ENCODE measurements at places on chromosomes 16 and 17.

DNA sequence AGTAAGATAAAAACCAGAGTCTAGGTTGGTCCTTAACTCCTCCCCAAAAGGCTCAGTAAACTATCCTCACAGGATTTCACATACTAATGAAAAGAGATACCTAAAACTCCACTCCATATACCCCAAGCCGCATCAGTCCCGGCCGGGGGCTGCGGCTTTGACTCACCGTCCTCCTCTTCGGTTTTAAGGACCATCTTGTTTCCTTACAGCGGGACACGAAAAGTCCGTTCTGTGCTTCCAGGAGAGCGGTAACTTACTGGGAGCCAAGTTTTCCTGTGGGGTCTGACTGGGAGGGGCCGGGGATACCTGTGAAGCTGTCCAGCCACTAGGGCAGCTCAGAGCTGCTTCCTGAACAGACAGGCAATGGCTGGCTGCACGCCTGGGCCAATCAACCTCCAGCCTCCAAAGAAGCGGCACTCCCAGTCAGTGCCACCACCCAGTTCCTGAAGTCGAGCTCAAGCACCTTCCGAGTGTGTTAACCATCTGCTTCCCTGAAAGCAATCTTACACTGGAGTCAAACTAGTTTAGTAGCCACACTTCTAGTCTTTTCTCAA is 45.5 kb downstream of the CYTH1 start:
- DNase-seq = no peak

GRCh38 chr16:17518441-17518840 is 47.7 kb upstream of the XYLT1 start:
- DNase-seq = no peak

- no peak for DNase-seq
Observed at GRCh38 chr16:75494184-75494583, 1.1 kb downstream of the CHST6 start.

DNA sequence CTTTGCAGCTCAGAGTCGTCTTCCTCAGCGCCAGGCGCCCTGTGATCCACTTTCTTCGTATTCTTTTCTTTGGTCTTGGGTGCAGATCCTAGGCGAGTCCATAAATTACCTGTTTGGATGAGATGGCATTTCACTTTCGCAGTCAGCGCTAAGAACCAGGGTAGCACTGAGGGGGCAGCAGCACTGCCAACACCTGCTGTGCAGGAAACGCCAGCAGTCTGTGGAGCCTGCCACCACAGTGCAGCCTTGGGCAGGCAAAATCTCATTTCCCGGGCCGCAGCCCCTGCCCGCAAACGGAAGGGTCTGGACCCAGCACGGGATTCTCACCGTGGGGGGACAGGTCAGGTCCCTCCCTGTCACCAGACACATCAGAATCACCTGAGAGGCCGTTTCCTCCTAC is 12.2 kb upstream of the ITGAE start:
- DNase-seq = no peak

DNA sequence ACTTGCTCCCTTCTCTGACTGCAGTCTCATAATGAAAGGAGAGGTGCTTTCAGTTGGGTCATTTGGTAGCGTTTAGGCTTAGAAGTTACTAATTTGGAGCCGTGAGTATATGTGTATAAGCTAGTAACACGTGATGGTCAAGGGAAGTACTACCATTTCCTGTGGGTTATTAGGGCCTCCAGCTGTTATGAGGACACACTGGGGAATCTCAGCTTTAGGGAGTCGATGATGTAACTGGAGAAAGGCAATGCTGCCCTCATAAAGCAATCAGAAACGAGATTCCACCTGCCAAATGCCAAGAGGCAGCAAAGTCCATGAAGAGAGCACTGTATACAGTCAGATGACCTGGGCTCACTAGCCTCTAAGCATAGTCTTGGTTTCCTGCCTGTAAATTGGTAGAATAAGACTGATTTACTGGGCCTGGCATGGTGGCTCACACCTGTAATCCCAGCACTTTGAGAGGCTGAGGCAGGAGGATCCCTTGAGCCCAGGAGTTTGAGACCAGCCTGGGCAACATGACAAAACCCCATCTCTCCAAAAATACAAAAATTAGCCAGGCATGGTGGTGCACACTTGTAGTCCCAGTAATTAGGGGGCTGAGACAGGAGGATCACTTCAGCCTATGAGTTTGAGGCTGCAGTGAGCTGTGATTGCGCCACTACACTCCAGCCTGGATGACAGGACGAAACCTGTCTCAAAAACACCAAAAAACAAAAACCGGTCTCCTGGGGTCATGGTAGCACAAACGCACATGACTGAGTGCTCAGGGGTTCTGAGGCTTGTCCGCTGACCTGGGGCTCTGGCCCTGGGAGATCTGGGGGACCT is 53.0 kb downstream of the SF3B3 start:
- DNase-seq = no peak

GRCh38 chr17:63641692-63642448 is 19.7 kb downstream of the MAP3K3 start:
- no peak for DNase-seq

- no peak for DNase-seq
Observed at GRCh38 chr17:78785663-78786057, 3.6 kb upstream of the CYTH1 start.

DNA sequence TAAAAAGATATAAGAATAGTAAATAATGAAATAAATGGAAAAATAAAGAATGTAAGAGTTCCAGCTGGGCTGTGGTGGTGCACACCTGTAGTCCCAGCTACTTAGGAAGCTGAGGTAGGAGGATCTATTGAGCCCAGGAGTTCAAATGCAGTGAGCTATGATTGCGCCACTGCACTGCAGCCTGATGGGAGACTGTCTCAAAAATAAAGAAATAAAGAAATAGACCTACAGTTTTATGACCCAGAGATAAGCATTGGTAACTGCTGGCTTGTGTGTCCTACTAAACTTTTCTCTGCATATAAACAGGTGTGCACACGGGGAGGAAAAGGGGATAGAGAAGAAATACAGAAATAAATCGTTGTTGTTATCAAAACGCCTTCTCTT is 7.8 kb upstream of the PDP2 start:
- no peak for DNase-seq

DNA sequence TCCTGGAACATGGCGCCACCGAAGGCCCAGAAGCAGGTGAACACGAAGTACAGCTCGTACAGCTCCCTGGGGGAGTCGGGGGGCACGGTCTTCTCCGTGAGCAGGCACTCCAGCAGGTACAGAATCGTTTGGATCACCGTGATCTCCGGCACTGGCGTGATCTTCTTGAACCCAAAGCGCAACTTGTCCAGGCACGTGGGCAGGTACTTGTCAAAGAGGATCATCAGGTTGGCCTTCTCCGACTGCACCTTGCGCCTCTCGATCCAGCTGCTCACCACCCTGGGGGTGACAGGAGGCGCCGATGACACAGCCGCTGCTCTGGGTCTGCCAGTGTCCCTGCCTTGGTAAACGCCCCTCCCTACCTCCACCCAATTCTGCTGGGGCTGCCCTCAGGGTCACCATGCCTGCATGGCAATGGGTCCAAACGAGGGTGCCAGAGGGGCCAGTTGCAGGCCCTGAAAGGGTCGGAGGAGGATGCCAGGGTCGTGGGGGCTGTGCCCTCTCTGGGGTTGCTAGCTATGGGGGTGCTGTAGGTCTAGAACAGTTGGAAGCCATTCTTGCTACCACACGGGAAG is 90.9 kb downstream of the DNAH17 start:
- no peak for DNase-seq

DNA sequence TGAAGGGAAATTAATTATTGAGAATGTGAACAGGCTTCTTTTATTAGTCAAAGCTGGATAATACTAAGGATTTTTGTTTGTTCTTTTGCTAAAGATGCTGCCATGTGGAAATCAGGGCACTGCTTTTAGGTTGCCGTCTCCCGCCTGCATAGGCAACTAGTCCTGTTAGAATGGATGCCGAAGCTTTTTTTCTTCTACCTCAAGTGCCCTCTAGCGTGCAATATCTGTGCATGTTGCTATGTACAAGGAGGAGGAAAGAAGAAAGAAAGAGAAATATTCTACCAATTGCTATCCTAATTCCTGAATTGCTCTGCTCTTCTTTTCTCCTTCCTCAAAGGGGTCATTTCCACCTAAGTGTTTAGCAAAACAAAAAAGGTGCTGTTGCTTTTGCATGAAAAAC is 5.2 kb upstream of the CDH8 start:
- DNase-seq = no peak

DNA sequence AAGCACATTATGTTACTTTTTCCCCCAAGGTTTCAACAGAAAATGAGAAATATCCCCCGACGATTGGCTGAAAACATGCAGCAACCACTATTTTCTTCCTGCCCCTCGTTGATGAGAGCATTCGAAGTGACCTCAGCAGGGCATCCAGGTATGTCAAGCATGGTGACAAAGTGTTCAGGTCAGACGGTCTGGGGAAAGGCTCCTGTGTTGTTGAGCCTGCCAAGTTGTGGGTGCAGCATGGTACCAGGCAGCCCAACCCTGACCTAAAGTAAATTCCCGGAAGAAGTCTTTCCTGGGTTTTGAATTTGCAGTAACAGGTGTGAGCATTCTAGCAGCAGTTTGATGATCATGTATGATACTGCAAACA is 51.7 kb upstream of the SEC14L1 start:
- DNase-seq = no peak

DNA sequence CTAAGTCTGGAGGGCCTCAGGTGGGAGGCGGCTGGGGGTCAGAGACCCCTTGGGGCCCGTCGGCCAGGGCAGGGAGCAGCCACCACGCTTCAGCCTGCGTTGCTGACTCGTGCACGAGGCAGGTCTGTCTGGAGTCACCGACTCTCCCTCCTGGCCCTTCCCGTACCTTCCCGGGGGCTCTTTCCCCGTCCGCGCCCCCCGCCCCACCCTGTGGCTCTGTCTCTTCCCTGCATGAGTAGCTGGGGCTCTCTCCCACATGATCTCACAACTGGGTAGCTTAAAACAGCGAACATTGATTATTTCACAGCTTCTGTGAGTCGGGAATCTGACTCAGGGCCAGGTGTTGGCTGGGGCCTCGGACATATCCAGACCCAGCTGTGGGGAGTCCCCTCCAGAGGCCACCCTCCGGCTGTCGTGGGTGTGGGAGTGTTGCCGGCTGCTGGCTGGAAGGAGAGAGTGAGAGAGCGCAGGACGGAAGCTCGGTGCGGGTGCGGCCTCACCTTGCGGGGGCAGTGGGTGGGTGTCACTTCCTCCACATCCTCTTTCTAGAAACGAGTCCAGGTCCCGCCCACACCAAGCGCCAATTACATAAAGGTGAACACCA is 17.3 kb downstream of the BAHCC1 start:
- no peak for DNase-seq

- no peak for DNase-seq
Observed at GRCh38 chr17:80456465-80457235, 19.8 kb downstream of the NPTX1 start.

DNA sequence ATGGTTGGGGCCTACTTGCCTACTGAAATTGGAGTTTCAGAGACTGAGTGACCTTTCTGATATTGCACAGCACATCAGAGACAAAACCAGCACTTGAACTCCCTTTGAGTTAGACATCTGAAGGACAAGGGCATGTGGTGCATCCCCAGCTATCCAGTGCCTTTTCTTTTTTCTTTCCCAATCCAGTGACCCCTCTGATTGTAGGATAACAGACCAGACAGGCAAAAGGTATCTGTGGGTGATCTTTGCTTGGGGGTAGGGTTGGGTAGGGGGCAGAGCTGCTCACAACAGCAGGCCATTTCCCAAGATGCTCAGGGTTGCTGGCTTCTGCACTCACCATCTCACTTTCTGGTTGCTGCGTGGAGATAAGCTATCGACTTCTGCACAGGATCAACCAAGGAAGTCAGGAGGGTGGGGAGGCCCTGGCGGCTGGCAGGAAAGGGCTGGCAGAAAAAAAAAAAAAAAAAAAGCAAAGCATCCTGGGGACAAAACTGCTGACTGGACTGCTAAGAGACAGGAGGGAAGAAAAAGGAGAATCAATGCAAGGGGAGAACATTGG is 42.2 kb downstream of the HOXB1 start:
- no peak for DNase-seq

DNA sequence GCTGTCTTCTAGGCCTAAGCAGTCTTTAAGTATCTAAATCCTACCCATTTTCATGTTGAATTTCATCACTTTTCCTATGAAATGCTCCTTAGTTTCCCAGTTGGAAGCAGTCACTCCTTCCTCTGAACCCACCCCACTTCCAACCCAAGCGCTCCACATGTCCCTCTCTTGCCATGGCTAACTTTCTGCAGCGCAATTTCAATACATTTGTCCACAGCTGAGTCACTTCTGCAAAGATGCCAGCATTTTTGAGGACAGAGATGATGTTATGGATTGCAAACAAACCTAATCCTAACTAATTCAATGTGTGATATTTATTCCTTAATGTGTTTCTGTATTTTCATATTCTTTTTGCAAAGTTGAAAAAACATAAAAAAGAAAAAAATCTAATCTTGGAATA is 71.7 kb downstream of the HLF start:
- DNase-seq = no peak

DNA sequence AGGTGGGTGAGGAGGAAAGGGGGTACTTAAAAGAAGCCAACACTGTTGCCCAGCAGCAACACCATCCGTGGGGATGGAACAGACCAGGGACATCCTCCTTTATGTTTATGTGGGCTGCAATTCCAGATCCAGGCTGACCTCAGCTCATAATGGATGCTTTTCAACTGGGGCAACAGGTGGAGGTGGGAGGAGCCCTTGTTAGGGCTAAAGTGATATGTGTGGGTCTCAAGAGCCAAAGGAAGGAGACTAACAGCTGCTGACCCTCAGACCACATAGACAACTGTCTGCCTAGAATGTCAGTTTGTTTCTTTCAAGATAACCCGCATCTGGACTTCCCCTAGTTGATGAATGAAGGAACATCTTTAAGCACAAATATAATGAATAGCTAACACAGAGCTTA is 2.0 kb upstream of the INPP5K start:
- DNase-seq = no peak

GRCh38 chr17:29582254-29582765 is 7.1 kb downstream of the GIT1 start:
- no peak for DNase-seq

GRCh38 chr17:41464682-41465081 is 2.5 kb downstream of the KRT32 start:
- DNase-seq = no peak
